ENCODE measurements at places on chromosomes 6 and 20. TPM values are rescaled to one million over a fixed set of nuclear protein-coding genes. Genes with fewer than 3 reads are reported as not detected.

The VSX1 gene
- not detected for total RNA-seq

The FOXS1 gene
- total RNA-seq: not detected

The LPIN3 gene
- 2.0 TPM for total RNA-seq

The TMEM74B gene
- not detected for total RNA-seq

The VGLL2 gene
- not detected for total RNA-seq

The BPIFB1 gene
- not detected for total RNA-seq

The RRAGD gene
- 9.5 TPM for total RNA-seq

The MYL9 gene
- 0.46 TPM for total RNA-seq

The HLA-DQB1 gene
- 27.5 TPM for total RNA-seq

The OLIG3 gene
- total RNA-seq: 0.17 TPM

The EDN3 gene
- not detected for total RNA-seq

The HLA-DQA2 gene
- total RNA-seq: 13.2 TPM

The GRM1 gene
- not detected for total RNA-seq

The PDRG1 gene
- total RNA-seq: 12.7 TPM

The ZNF311 gene
- 0.66 TPM for total RNA-seq

Data from T-helper 1 cell treated with Interleukin-12 subunit alpha and Interleukin-12 subunit beta and Interleukin-4 antibody, amounts not matched to agents 30 ng/mL and 1 ng/mL, for 36 hours (primary cell).